Neuronal stem cell (in vitro differentiated cells): ENCODE measurements at places on chromosomes 13 and 19.
A peak's percentile ranks its signal among the peaks of the same experiment; 100 is the strongest.

DNA sequence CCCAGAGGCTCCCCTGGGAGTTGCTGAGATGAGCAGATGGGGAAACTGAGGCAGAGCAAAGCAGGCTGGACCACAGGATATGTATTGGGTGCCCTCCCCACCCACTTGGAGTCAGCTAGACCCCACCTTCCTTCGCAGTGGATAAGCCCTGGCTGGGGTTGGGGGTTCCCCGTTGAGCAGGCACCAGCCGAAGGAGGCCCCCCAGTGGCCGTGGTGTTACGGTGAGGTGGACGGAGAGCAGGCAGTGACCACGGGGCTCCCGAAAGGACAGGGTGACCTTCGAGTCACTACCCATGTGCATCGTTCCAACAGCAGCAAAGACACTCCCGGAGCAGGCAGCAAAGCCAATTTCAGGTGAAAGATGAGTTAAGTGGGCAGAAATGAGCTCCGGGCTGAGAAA is 62.4 kb upstream of the ADGRE5 start:
- DNase-seq, result no peak

DNA sequence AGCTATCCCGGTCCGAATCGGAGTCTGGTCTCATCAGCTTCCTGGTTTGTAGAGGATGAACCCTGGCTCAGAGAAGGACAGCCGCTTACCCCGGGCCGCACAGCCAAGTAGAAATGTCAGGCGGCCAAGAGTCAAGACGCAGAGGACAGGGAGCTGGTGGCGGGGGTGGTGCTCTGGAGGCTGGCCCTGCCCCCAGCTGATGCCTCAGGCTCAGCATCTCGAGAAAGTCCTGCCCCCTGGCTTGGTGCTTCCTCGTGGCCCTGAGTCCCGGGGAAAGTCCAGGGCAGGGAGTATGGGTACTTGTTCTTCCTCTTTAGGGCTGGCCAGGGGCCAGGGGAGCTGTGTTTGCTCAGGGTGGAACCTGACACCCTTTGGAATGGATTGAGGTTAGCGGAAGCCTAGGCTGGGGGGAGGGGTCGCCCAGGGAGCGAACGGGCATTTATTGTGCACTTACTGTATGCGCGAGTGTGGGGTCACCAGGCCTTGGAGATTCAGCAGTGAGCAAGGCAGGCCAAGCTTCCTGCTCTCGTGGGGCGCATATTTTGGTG is 2.2 kb downstream of the TJP3 start:
- no peak for DNase-seq

DNA sequence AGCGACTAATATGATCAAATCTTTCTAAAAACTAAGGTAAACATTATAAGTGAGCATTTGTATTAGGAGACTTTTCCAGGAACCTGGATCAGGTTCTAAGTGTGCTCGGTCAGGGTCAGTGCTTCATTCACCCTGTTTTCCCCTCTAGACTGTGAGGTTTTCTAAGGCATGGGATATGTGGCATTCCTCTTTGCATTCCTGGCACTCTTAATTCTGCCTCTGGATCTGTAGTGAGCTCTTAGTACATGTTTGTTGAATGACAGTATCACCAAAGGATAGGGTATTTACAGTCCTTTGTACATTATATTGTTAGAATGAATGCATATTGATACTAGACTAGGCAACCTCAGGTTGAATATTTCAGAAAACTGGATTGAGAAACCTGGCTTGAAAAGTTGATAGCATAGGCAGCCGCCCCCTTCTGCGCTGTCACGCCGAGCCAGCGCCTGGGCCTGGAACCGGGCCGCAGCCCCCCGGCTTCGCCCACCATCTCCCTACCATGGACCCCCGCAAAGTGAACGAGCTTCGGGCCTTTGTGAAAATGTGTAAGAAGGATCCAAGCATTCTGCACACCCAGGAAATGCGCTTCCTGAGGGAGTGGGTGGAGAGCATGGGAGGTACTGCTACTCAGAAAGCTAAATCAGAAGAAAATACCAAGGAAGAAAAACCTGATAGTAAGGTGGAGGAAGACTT is 156.5 kb downstream of the KCNRG start:
- no peak for DNase-seq

DNA sequence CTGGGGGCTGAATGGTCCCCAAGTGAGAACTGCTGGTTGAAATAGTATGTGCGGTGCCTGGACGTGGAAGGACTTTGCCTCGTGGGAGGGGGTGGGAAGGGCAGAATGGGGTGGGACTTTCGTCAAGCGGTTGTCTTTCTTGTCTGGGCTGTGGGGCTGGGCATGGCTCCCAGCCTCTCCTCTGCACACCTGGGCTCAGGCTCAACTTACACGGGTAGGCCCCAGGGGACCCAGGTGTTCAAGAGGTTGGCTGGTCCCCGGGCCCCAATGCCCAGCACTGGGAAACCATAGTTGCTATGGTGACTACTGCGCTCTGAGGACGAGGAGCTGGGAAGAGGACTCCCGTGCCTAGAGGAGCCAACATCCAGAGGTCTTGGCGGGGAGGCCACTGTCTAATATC is 7.3 kb downstream of the NWD1 start:
- DNase-seq, result no peak

GRCh38 chr13:74573654-74574053 is 439.4 kb upstream of the KLF12 start:
- no peak for DNase-seq

GRCh38 chr13:65971541-65971940 is 1258.6 kb downstream of the PCDH9 start:
- peak; percentile 12 for DNase-seq

- no peak for DNase-seq
Measured at GRCh38 chr13:44413095-44413494, 39.5 kb downstream of the SERP2 start.

GRCh38 chr13:35729926-35730627 is 253.6 kb upstream of the MAB21L1 start:
- DNase-seq, result no peak
